Stimulated activated CD8-positive, alpha-beta memory T cell treated with anti-CD3 and anti-CD28 coated beads, Interleukin-7, amount 100 ng/mL, for 4 hours (primary cell): ENCODE measurements at places on chromosomes 6 and 20.

DNA sequence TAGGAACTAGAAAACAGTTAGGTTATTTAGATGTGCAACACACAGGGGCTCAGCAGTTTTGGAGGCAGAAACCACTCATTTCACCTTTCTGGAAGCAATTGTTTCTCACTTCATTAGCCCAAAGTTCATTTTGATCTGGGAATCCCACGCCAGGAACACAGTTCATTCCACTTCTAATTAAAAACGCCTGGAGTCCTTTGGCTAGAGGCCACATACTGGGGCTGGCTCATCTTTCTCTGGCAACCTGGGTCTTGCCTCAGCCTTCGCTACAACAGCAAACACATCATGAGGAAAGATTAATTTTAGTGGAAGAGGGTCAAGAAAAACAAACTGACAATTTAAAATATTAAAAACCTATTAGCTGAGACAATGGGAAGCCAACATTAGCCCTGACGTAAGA, 69.7 kb downstream of the RFPL4B start:
- no peak for DNase-seq

GRCh38 chr20:21677781-21678180, 27.7 kb upstream of the PAX1 start:
- no peak for DNase-seq

DNA sequence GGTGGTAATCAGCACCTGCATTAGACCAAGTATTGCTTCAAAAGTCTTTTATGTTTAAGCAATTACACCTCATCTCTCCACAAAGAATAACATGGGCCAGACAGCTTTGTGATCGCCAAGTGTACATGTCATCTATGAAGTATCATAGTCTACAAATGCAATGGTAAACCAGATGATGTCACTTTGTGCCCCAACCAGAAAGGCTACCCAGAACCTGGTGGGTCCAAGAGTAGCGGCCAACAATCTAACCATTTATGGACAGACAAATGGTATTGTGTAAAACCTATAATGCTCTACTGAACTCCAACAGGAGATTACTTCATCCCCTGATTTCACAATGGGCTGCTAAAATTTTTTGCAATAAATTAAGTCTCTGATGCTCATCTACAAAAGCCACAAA, 295.9 kb downstream of the GMDS start:
- DNase-seq, result no peak

DNA sequence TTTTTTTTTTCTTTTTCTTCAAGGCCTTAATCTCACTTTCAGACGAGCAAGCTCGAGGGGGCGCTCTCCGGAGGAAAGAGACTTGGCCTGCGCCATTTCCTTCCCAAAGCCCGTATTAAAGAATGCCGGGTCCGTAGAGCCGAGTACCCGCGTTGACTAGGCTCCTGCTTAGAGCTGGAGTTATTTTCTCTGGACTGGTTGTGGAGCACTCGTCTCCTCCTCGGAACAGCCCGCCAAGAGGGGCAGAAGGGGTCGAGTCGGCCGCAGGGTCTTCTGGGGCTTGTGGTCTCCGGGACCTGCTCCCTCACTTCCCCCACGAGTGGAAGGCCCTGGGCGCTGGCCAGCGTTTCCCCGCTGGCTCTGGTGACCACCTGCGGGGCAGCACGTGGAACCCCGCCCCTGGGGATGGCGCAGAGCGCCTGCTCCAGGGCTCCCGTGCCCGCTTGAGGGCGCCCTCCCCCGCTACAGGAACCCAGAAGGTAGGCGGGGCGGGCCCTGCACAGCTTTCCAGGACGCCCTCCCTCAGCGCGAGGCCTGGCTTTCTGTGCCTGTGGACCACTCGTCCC, 2.7 kb upstream of the MEI4 start:
- DNase-seq, result no peak

DNA sequence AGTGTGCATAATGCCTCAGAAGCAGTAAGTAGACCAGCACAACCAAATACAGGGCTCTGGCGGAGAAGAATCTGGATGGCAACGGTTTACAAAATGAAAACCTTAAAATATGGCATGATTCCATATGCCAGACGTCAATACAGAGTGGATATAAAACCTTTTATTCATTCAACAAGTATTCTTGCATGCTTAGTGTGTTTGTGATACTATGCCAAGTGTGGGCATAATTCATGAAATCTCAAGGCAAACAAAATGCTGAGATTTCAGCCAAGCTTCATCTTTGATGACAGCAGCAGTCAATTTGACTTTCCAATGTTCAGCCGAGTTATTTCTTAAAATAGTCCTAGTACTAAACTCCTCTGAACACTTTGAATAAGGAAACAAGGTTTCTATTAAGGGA, 119.4 kb downstream of the CD24 start:
- no peak for DNase-seq

DNA sequence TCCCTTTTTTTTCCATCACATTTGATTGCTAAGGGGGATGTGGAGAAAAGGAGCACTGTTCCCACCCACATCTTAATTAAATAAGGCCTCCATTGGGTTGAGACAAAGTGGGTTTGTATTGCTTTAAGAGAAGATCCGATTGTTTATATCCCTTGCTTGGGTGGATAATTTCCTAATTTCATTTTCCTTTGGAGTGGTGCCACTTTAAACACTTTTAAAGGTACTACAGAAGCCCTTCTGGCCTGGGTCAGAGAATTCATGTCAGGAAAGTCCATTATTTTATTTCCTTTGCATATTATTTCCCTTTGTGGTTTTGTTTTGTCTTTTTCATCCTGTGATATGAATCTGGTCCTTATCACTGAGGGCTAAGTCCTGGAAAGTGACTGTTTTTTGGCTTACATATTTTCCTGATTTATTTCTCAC, 56.9 kb downstream of the PHACTR2 start:
- no peak for DNase-seq

- DNase-seq, result no peak
Measured at GRCh38 chr6:144364782-144365181, 79.6 kb downstream of the UTRN start.

DNA sequence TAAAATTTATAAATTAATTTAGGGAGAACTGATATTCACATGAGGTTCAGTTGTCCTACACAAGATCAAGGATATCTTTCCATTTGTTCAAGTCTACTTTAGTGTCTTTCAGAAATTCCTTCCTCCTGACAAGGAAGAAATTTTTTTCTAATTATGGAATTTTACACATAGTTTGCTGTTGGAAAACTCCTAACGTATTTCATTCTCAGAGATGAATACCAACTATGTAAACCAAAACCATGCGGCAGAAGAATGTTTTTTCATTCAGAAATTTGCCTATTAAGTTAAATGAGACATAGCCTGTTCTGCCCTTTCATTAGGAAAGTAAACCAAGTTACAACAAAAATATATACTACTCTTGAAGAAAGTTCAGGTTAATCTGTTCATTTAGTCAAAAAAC, 111.2 kb upstream of the PRDM1 start:
- no peak for DNase-seq

GRCh38 chr6:163667372-163668060, 253.0 kb downstream of the QKI start:
- DNase-seq, result peak; percentile 2

DNA sequence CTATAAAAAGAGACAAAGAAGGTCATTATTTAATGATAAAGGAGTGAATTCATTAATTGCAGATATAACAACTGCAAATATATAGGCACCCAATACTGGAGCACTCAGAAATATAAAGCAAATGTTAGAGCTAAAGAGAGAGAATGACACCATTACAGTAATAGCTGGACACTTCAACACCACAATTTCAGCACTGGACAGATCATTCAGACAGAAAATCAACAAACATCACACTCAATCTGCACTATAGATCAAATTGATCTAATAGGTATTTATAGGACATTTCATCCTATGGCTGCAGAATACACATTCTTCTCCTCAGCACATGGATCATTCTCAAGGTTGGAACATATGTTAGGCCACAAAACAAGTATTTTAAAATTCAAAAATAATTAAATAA, 72.7 kb downstream of the MAP7 start:
- DNase-seq, result no peak

GRCh38 chr6:159043251-159043650, 1.5 kb downstream of the TAGAP start:
- DNase-seq, result no peak

DNA sequence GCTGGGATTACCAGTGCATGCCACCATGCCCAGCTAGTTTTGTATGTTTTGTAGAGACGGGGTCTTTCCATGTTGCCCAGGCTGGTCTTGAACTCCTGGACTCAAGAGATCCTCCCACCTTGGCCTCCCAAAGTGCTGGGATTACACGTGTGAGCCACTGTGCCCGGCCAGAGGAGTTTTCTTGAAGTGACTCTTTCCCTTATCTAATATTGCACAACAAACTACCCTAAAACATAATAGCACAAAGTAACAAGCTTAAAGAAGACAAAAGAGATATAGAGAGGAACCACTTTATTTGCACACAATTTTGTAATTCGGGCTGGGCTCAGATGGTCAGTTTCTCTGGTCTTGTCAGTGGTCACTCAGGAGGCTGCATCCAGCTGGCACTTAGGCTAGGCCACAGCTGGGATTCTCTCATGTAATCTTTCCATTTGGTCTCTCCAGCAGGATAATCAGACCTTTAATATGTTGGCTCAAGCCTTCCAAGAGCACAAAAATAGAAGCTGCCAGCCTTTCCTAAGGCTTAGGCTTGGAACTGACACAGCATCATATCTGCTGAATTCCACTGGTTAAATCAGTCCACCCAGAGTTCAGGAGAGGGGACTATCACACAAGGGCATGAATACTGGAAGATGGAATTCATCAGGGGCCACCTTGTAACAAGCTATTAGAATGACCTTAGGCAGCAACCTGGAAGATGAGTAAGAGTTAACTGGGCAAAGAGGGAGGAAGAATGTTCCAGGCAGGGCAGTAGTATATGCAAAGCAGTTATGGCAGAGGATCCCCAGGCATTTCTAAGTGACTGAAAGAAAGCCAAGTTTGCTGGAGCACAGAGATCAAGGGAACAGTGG, 56.7 kb upstream of the PNRC1 start:
- DNase-seq, result no peak

DNA sequence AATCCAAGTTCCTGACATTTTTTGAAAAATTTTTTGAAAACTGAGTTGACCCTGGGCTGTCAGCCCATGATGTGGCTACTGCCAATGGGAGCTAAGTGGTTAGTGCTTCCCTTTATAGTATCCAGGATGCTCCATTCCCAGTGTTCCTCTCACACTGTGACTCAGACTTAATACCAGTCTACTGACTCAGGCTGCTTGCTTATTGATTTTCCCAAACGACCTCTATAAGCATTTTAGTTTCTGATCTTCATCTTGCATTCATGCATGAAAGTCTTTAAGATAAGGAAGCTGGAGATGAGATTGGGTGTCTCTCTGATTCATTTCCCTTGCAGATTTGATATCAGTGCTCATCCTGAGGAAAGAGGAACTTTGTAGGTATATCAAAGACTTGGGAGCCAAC, 560.0 kb downstream of the TBC1D32 start:
- no peak for DNase-seq

DNA sequence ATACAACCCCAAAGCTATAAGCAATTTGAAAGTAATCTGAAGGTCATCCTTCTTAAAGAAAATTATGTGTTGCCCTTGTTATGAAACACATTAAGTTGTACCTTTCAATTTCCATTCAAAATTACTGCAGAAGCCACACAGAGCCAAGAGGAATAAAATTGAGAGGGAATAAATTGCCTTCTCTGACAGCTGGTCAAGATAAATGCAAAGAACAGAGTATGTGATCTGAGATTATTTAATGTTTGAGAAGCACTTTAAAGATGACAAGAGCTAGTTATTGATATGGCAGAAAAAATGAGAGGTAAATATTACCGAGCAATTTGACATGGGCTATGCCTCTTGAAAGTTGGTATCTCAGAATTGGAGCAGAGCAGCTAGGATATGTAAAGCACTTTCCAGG, 61.6 kb downstream of the TRDN start:
- no peak for DNase-seq

- no peak for DNase-seq
Measured at GRCh38 chr6:136250686-136251008, 536 bp upstream of the MTFR2 start.

- DNase-seq, result no peak
Measured at GRCh38 chr20:34907616-34908469, 31.4 kb downstream of the ACSS2 start.

GRCh38 chr20:38973645-38974044, 11.5 kb downstream of the DHX35 start:
- DNase-seq, result no peak

DNA sequence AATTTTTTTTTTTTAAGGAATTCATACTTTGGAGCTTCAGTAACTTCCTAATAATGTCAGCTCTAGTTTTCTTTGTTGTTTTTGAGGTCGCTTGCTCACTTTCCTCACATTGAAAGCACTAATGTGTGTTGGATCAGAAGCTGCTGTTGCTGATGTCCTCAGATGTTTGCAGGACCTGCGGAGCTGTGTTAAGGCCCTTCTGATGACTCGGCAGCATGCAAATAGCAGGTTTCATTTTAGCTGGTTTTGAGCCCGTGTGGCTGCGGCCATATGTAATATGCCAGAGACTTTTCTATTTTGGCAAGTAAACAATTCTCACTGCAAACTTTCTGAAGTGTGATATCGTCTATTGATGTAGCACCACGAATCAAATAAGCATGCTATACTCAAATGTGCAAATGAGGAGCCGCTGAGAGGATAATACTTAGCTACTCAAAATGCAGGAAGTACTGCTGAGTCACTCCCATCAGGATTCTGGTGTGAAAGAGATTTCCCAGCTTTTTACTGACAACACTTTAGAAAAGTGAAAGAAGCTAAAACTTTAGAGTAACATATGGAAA, 187.8 kb downstream of the SASH1 start:
- DNase-seq, result no peak

DNA sequence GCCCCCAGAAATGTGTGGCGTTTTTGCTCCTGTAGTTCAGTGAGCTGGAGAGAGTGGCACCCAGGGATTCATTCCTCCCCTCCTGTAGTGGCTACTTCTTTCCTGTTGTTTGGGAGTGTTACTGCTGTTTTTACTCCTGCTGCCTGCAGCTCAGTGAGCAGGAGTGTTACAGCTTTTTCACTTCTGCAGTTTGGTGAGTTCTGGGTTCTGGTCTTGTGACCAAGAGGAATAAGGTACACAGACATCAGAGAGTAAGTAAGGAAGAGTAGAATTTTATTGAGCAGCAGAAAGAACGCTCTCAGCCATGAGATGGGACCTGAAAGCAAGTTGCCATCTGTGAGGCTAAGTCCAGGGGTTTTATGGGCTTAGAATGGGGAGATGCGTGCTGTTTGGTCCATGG, 966.3 kb upstream of the CITED2 start:
- no peak for DNase-seq

- DNase-seq, result no peak
Measured at GRCh38 chr6:150322466-150322871, 46.3 kb upstream of the IYD start.

DNA sequence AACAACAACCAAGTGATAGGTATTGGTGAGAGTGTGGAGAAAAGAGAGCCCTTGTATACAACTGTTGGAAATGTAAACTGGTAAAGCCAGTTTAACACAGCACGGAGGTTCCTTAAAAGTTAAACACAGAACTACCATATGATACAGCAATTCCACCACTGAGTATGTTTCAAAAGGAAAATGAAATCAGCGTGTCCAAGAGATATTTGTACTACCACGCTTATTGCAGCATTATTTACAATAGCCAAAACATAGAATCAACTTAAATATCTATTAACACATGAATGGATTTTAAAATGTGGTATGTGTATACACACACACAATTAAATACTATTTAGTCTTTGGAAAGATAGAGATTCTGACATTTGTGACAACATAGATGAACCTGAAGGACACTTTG, 1.1 kb downstream of the PTCHD4 start:
- no peak for DNase-seq
